ENCODE measurements at places on chromosomes 16 and 17.
A peak's percentile ranks its signal among the peaks of the same experiment; 100 is the strongest.

DNA sequence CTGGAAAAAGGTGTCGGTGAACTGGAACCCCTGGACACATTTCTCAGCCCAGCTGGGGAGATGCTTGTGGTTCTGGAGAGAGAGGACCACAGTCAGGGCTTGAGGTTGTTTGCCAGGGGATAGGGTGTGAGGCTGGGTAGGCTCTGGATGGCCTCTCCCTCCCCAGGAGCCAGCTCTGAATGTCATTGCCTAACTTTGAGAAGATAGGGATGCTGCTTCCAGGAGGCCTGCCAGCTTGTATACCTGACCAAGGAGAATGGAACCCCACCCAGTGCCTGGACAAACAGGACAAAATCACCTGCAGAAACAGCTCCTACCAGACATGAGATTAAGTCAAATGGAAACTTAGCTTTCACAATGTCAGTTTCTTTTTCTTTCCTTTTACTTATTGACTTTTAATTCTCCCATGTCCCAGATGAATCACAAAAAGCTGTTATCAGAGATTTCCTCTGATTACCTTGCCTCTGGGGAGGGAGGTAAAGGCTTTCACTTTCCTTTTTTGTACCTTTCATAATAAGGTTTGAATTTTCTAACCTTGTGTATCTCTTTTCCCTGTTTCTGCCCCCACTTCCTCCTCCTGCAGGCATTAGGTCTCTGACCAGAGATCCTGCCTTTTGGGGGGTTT is 29.8 kb upstream of the PLLP start:
- DNase-seq = no peak

GRCh38 chr17:6525141-6525540 is 31.2 kb downstream of the PITPNM3 start:
- no peak for DNase-seq

- DNase-seq = no peak
Measured at GRCh38 chr17:38729368-38729885, 714 bp upstream of the CISD3 start.

DNA sequence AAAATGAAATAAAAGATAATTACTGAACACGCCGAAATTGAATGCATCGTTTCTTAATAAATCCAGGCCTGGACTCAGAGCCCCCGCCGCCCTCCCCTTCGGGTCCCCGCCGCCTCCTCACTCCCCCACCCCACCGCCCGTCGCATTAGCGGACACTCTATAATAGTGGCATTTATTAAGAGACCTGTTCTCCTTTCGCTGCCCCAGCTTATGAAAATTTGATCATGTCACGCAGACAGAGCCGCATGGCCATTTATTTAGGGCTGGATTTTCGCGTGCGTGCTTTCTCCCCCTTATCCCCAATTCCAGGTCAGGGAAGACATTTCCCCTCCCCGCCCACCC is 6.3 kb upstream of the HOXB2 start:
- DNase-seq = no peak

- no peak for DNase-seq
Measured at GRCh38 chr17:60390186-60390585, 1.7 kb downstream of the USP32 start.

GRCh38 chr16:66083171-66083570 is 283.3 kb upstream of the CDH5 start:
- no peak for DNase-seq

DNA sequence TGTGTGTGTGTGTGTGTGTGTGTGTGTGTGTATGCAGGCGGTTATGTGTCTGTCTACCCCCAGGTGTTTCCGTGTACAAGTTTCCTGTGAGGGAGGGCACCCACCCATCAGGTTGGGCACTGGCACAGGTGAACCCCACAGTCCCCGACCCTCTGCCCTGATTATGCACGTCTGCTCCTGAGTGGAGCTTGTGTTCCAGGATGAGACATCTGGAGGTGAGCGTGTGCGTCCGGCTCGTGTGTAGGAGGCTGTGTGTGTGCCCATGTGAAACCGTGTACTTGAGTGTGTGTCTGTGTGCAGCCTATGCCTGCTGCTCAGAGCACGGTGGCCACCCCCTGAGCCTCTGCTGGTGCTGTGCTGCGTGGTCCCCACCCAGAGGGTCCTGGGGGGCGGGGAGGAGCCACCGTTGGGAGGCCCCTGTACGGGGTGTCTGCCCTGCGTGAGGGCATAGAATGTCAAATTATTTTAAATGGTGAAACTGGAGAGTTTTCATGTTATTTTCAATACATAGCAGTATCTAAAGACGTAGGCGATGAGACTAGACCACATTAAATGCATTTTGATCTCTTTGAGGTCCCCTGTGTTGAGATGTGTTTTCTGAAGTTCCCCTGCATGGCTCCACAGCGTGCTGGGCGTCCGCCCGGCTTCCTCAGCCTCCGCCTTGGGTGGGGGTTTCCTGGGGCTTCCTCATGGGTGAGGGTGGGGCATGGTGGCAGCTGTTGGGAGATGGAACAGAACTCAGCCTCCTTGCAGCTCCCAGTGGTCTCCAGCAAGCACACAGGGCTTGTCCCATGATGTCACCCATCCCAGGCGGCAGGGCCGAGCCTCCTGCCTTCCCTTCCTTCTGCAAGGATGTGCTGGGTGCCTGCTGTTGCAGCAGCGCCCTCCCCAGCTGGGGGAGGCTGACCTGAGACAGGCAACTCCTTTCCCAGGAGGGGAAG is 43.4 kb downstream of the KCNJ12 start:
- DNase-seq = no peak

DNA sequence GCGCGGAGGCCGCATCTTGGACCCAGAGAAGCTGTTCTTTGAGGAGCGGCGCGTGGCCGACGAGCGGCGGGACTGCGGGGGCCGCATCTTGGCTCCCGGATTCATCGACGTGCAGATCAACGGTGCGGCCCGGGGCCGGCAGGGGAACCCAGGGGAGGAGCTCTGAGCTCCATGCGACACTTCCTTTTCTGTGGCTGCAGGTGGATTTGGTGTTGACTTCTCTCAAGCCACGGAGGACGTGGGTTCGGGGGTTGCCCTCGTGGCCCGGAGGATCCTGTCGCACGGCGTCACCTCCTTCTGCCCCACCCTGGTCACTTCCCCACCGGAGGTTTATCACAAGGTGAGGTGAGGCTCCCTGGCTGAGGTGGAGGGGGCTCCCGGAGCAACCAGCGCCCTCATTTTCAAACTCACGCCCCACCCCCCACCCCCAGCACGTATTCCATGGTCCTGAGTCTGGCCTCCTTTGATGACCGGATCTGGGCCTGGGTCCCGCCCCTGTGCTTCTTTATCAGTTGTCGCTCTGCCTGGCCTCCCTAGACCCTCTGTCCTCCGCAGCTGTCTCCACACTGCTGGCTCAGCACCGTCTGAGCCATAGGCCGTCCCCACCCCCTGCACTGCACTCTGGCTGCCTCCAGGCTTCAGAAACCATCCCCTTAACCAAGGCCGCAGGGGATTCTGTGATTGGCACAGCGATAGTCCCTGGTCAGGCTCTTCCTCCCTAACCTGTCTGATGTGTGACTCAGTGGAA is 787 bp downstream of the AMDHD2 start:
- DNase-seq = peak; percentile 57

GRCh38 chr17:65857718-65858117 is 296.3 kb upstream of the AXIN2 start:
- DNase-seq = no peak

DNA sequence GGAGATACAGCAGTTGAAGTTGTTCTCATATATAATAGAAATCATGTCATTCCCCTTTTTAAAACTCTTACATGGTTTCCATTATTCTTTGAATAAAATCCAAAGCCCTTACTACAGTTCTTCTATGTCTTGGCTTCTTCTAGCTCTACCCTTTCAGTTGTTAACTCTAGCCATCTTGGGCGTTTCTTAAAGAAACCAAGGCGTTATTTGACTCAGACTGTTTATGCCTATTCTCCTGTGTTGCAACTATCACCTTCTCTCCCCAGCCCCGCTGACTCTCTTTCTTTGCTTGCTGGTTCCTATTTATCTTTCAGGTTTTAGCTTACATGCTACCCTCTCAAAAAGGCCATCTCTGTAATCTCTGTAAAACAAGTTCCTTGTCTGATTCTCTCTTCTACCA is 32.7 kb downstream of the NFATC3 start:
- DNase-seq = no peak

DNA sequence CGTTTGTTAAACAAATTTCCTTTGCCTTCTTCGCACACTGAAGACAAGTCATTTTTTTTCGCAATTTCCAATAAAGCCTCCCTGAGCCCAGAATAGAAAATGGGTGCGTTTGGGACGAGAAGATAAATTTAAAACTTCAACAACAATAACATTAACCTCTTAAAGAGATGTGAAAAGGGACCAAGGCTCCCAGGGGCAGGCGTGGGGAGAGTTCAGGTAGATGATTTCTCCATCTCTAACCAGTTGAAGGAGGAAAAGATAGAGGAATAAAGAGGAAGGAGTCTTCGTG is 1.3 kb upstream of the HOXB4 start:
- DNase-seq = no peak

- peak; percentile 85 for DNase-seq
Measured at GRCh38 chr17:42677921-42678781, 1.4 kb upstream of the PLEKHH3 start.

- DNase-seq = no peak
Measured at GRCh38 chr17:69722518-69722917, 308.0 kb downstream of the MAP2K6 start.

DNA sequence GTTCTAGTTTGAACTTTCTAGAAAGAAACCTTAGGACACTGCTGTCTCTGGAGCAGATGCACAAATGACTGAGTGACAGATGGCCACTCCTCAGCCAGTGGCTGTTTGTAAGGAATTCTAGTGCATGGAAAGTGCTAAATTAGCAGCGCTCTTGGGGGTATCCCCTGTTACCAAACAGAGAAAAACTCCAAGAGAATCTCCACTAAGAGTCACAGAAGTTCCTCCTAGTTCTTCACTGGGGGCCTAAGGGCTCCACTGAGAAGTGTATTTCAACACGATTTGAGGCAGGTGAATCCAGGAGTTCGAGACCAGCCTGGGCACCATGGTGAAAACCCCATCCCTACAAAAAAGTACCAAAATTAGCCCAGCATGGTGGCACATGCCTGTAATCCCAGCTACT is 18.1 kb upstream of the IRF8 start:
- no peak for DNase-seq

- DNase-seq = no peak
Measured at GRCh38 chr16:20147091-20147490, 73.4 kb upstream of the GPR139 start.

DNA sequence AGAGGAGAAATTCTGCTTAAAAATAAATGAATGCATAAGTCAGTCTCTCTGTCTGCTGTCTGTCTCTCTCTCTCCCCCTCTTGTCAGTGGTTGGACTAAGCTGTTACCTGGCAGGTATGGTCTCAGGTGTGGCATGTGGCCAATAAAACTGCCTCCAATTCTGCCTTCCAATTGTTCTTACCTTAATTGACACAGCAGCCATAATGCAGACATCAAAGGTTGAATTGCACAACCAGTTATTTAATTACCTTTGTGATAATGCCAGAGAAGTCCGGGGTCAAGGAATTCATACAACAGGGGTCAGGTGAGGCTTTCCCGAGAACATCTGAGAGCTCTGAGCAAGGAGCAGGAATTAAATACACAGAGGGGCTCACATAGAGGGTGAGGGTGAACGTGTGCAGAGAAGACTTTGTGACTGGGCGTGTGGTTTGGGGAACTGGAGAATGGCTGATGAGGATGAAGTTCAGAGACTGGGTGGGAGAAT is 78.8 kb upstream of the CDYL2 start:
- no peak for DNase-seq

- no peak for DNase-seq
Measured at GRCh38 chr17:73284354-73284753, 22.7 kb upstream of the CPSF4L start.

DNA sequence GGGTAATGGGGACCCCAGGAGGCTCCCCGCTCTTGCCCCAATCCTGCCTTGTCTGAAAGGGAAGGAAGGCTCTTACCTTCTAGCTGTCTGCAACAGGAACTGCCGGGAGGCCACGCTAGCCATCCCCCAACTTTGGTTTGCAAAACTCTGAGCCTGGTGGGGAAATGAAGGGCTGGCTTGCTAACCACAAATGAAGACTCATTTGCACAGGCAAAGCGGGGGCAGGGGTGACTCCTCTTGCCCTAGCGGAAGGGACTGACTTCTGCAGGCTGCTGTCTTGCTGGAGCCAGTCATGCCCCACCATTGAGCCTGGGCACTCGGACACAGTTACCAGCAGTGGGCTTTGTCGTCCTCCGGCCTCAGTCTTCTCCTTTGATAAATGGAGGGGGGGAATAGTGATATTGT is 52.6 kb downstream of the PLCG2 start:
- peak; percentile 69 for DNase-seq

- DNase-seq = no peak
Measured at GRCh38 chr16:27408012-27408601, 6.1 kb downstream of the IL21R start.

- DNase-seq = no peak
Measured at GRCh38 chr16:69830534-69831211, 68.5 kb downstream of the WWP2 start.

DNA sequence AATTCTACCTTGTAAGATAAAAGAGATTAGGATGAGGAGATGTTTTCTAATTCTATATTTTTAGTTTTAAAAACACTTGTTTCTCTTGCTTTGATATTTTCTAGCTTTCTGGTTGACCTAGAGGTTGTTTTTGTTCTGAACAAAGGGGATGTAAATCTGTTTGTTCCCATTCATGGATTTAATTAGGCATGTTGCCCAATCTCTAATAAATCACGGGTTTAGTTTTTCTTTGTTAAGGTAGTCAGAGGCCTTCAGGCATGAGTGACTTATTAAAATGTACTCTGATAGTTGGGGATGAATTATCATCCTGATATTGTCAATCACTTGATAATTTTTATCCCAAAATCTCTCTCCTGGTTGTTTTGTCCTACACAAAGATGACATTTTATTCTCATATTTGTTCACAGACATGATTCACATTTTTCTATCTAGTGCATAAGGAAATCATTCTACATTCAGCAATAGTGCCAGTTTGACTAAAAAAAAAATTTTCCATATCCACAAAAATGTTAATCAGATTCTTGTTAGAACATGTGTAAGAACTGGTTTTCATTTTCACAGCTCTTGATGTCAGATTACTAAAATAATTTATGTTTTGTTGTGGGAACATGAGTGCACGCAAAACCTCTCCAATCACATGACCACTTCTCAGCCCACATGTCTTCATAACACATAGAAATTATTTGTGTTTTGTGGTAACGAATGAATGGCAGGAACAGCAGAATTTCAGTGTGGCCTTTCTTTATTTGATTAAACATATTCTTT is 95.7 kb upstream of the AKTIP start:
- no peak for DNase-seq

GRCh38 chr16:11734025-11734652 is 8.5 kb downstream of the TXNDC11 start:
- no peak for DNase-seq

Data from activated B cell treated with CpG ODN at 0.5 μM for 24 hours (primary cell).